ENCODE measurements at places on chromosomes 7 and 10.

GRCh38 chr7:82234457-82235049 is 209.0 kb downstream of the CACNA2D1 start:
- DNase-seq = peak; percentile 16

DNA sequence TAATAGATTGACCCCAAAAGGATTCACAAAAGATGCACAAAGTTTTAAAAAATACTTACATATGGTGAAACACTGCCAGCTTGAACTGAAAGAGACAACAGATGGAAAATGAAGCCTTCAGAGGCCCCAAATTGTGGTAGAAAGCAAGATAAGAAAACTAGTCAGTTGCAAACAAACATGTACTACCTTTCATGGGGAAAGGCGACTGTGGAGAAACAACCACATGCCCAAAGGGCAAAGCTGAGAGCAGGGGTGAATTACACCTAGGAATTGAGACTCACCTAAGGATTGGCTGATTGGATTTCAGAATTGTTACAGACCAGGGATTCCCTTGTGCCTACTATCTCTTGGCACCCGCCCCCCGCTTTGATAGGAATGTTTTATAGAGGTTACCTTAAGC is 13.1 kb downstream of the EPC1 start:
- no peak for DNase-seq

- DNase-seq = no peak
Observed at GRCh38 chr7:50450590-50451032, 461 bp upstream of the FIGNL1 start.

DNA sequence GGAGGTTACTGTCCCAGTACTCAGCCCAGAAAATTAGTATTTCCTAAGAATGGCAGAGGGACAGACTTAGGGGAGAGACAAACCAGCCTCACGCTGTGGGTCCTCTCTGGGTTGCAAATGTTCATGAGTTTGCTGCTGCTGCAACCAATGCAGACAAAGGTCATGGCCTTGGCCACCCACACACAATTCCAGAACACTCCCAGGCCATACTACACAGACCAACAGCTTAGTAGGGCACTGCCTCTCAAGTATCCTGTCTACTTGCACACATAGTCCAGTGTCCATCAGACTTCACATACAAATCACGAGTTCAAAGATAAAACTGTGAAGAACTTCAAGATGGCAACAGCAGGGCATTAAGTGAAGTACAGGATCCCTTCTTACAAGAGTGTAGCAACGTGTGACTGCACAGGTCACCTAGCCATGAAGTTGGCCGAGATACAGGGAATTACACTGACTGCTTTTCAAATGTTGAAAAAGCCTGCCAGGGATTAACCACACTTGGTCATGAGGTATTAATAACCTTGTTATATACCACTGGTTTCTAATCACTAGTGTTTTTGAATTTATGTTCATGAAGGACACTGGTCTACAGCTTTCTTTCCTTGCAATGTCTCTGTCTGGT is 40.0 kb downstream of the ZNF33B start:
- no peak for DNase-seq

DNA sequence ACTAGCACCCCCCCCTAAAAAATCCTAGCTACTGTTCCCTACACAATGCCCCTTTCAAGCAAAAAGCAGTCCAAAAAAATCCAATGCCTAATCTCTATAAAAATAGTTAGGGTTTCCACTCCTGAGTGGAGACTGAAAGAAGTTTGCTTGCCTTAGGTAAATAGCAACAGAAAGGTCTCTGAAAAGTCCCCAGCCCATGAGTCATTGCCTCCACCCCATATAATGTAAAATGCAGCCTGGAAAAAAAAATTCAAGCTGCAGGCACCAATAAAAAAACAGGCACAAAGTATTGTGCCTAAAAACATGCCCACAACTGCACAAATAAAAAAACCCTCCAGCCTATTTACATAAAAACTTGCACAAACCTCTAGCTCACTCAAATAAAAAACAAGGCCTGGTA is 47.5 kb downstream of the ZNF680 start:
- no peak for DNase-seq

DNA sequence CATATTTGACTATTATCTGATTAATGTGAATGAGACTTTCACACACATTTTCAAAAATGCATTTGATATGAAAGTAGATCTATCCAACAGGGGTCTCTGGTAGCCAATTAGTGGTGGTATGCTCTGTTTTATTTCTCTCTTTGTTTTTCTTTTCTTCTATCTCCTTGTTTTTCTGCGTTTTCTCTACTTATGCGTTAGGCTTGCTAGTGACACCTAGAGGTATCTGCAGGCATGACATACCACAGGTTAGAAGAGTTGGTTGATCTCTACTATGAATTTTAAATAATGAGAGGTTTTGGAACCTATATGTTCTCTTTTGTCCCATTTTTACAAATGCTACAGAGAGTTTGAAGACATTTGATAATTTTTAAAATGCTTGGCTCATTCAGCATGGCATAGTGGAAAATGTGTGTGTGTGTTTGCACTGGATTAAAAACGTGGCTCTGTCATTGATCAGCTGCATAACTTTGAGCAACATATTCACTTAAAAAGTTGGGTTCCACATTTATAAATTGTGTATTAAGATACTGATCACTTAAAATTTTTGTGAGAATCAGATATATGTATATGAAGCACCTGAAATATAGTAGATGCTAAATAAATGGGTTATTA is 28.1 kb upstream of the PLXDC2 start:
- no peak for DNase-seq

DNA sequence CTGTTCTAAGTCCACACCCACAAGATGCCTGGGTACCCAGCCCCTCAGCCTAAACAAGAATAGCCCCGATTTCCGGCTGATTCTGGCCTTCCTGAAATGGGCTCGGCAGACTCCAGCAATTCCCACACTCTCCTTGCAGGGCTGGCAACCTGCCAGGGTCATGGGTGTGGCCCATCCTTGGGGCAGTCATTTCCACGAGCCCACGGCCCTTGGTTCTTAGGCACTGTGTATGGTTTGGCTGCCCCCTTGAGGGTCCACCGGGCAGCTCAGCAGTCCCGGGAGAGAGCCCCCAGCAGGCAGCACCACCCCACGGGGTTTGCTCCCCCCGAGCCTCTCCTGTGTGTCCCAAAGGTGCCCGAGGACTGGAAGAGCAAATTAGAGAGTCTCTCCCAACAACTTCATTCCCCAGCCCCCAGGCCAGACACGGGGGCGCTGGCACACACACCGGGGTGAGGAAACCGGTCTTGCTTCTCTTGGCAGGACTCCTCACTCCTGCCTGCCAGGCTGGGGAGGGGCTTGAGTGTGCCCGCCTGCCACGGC is 142.2 kb downstream of the EMX2 start:
- no peak for DNase-seq

- no peak for DNase-seq
Observed at GRCh38 chr10:67852761-67853160, 14.8 kb upstream of the DNAJC12 start.

DNA sequence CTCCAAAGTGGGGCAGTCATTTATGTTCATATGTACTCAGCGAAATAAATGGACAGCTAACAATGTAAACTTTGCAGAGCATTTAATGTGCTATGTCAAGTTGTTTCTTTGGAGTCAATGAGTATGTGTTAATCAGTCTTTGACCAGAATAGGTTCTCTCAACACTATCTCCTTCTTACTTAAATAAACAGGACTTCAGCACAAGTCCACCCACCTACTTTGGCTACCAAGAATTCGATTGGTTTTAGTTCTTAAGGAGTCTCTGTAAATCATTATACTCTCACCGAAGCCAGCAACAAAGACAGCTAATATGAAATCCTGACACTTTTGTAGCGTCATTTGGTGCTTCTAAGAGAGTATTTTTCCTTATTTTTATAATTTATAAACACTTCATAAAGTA is 6.9 kb downstream of the WEE2 start:
- DNase-seq = no peak
